ENCODE measurements at places on chromosomes 5 and 9.

- DNase-seq = no peak
Measured at GRCh38 chr5:31866166-31866565, 227.2 kb downstream of the PDZD2 start.

DNA sequence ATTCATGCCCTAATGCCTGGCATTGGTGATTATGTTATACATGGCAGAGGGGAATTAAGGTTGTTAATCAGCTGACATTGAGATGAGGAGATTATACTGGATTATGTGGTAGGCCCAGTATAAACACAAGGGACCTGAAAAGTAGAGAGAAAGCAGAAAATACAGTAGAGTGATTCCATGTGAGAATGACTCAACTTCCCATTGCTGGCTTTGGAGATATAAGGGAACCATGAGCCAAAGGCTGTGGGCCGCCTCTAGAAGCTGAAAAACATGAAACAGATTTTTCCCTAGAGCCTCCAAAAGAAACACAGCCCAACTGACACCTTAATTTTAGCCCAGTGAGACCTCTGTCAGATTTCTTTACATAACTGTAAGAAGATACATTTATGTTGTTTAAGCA is 65.0 kb upstream of the CTXN3 start:
- no peak for DNase-seq

- DNase-seq = no peak
Measured at GRCh38 chr5:138650196-138650595, 75.0 kb upstream of the HSPA9 start.

DNA sequence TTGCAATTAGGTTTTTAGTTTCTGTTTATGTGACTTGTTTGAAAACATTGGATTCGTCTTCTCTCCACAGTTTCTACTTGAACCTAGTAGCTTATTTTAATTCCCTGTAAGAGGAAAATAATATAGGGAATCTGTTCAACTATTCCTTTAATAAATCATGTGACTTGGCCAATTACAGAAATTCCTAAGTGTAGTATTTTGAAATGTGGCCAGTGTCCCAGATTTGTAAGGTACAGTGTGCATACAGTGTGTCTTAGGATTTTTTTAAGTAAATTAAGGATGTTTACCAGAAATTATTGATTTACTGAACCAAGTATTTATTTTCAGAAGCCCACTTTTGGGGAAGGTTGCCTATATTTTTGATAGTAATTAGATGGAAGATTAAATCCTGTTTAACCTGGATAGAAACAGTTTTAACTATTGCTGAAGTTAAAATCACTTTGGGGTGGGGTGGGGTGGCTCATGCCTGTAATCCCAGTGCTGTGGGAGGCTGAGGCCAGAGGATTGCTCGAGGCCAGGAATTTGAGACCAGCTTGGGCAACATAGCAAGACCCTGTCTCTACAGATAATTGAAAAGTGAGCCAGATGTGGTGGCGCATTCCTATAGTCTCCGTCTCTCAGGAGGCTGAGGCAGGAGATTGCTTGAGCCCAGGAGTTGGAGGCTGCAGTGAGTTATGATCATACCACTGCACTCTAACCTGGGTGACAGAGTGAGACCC is 36.9 kb downstream of the G3BP1 start:
- no peak for DNase-seq

DNA sequence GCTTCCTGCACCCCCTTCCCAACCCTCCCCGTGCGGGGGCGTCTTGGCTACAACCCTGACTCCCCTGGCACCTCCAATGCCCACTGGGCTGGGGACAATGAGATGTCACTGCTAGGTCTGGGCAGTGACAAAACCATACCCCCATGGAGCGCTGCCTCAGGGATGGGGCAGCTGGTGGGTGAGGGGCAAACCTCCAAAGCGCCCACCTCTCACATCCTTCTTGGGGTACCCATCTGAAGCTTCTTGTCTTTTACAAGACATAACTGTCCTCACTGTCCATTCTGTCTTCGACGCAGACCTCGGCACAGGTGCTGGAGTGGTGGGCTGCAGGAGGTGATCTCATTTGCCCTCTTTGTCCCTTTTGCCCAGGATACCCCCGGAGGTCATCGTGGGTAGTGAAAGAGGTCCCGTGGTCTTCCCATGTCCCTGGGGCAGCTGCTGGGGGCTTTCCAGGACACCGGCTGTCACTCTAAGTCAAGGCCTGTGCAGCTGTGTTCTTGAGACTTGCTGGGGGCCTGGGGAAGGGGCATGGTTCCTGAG is 27.8 kb upstream of the CSF1R start:
- no peak for DNase-seq

GRCh38 chr9:115781070-115781736 is 372.4 kb upstream of the PAPPA start:
- DNase-seq = no peak

DNA sequence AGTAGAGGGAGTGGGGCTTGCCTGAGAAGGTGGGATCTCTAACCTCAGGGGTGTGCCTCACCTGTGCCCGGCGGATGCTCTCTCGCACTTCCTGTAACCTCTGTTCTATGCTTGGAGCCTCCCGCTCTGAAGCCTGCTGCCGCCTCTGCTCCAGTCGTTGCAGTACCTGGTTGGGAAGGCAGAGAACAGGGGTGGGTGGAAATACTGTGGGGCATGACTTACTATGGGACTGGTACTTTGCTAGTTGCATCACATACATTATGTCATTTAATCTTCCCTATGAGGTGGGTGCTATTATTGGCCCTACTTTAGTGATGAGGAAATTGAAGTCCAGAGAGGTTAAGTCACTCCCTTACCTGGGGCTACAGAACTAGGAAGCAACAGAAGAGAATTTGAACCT is 5.2 kb downstream of the FCHSD1 start:
- DNase-seq = no peak
